ENCODE measurements at places on chromosomes 6 and 20. TPM values are rescaled to one million over a fixed set of nuclear protein-coding genes. Genes with fewer than 3 reads are reported as not detected.

DNA sequence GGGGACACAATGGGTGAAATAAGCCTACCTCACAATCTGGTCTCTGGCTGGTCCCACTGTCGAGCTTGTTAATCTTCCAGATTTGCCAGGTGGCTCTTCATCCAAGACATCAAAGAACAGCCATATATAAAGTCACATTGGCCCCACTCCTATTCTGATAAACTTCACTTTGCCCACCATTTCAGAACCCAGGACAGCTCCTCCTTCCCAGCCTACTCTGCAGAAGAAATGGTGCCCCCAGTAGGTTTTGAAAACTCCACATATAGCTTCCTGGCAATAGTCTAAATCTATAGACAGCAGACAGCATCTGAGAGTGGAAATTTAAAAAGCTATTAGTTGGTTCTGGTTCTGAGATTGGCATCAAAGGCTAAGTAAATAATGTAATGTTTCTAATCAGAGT, 143.1 kb upstream of the PCSK2 start:
- ATAC-seq = no peak

GRCh38 chr6:26003102-26003694, 40.6 kb downstream of the TRIM38 start:
- ATAC-seq = peak; percentile 65

GRCh38 chr20:62653951-62654685, 11.8 kb downstream of the SLCO4A1 start:
- ATAC-seq = no peak

GRCh38 chr6:91659891-91660290, 1073.0 kb upstream of the MAP3K7 start:
- ATAC-seq = no peak

Gene RIOK1
- 21.0 TPM for total RNA-seq

Gene BPIFA2
- 2.0 TPM for total RNA-seq

Gene HLA-DRB1
- 30.8 TPM for total RNA-seq

- no peak for ATAC-seq
Observed at GRCh38 chr20:31824554-31825313, 5.6 kb downstream of the MYLK2 start.

- ATAC-seq = no peak
Observed at GRCh38 chr6:42385339-42385738, 66.4 kb downstream of the TRERF1 start.

- ATAC-seq = no peak
Observed at GRCh38 chr6:57276946-57277345, 40.5 kb upstream of the PRIM2 start.

Gene TOX2
- total RNA-seq = 16.4 TPM

- peak; percentile 69 for ATAC-seq
Observed at GRCh38 chr6:43170417-43170930, 595 bp upstream of the SRF start.

Gene COL21A1
- total RNA-seq = 47.1 TPM

DNA sequence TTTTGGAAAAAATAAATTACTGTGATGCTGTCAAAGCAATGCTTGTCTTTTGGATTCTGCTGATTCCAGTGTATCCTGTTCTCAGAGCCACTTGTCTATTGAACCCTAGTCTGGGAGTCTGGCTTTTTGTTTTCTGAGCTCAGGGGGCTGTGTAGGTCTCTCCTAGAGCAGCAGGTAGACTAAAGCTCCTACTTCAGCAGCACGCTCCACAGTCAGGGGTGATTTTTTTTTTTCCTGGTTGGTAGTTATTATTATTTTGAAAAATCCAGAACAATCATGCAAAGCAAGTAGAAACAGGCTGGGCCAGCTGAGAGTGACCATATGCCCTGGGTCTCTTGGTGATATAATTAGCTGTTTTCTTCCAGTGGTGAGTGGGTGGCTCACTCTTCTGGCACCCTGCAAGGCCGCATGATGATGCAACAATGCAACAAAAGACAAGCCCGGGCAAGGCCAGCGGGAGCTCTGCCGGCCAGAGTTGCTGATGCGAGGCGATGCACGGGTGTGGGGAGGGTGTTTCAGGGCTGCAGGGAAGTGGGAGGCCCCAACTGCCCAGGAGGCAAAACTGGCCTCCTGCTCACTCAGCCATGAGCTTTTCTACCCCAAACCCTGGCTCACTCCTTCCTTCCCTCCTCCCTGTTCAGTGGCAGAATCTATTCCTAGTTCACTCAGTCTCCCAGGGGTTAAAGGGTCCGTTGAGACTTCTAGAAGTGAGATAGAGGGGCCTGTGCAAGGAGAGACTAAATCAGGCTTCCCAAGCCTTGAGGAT, 11.5 kb upstream of the CDKN1A start:
- peak; percentile 87 for ATAC-seq

- ATAC-seq = no peak
Observed at GRCh38 chr6:27565839-27566779, 93.2 kb upstream of the ZNF184 start.

Gene FOXA2
- total RNA-seq = not detected

DNA sequence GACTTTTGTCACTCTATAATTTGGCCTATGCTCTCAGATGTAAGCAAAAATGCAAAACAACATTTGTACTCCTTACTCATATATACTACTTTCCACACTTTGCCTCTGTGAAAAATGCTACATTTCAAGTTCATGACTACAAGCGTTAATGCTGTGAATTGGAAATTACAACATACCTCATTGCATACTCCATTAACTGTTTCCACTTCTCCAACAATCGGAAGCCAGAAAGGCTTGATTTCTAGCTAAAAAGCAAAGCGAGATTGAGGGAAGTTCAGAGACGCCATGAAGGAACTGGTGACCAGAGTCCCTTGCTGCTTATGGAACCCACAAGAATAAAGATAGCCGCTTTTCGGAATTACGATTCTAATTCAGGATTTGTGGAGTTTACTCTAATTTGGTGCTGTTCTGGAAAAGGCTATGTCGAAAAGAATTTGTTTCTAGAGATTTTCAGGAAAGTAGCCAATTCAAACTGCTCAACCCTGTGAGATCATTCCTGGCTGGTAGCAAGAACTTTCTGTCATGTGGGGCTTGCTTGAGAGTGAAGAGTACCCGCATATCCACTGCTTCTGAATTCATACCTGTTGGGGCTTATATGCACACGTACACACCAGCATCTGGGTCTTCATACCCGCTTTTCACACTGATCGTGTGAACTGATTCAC, 98.0 kb upstream of the CITED2 start:
- ATAC-seq = peak; percentile 29

All from gastroesophageal sphincter (tissue), 4 donors.